B cell (primary cell): ENCODE measurements at places on chromosomes 11 and 22. TPM values are rescaled to one million over a fixed set of nuclear protein-coding genes. Genes with fewer than 3 reads are reported as not detected.

- no peak for DNase-seq
Measured at GRCh38 chr11:118157186-118157895, 4.7 kb upstream of the SCN4B start.

DNA sequence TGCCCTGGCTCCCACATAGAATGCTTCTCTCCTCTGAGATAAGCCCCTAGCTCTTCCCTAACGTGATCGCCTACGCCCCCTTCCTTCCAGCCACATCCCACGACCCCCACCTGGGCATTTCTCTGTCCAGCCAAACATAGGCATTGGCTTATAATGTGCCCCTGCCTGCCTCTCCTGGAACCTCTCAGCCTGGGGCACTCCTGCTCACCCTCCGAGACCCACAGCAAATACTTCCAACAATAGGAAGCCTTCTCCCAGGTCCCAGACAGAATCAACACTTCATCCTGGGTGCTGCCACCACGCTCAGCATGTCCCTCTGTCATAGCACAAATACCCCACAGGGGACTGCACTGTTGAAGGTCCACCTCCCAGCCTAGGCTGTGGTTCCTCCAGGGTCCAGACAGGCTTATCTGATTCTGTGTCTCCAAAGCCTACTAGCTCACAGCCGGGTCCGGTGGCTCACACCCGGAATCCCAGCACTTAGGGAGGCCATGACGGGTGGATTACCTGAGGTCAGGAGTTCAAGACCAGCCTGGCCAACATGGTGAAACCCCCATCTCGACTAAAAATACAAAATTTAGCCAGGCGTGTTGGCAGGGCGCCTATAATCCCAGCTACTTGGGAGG, 24.2 kb upstream of the TMPRSS4 start:
- no peak for DNase-seq

The OR51B5 gene
- polyA plus RNA-seq = not detected in 2 replicates

The GSTT2B gene
- not detected in 2 replicates for polyA plus RNA-seq

DNA sequence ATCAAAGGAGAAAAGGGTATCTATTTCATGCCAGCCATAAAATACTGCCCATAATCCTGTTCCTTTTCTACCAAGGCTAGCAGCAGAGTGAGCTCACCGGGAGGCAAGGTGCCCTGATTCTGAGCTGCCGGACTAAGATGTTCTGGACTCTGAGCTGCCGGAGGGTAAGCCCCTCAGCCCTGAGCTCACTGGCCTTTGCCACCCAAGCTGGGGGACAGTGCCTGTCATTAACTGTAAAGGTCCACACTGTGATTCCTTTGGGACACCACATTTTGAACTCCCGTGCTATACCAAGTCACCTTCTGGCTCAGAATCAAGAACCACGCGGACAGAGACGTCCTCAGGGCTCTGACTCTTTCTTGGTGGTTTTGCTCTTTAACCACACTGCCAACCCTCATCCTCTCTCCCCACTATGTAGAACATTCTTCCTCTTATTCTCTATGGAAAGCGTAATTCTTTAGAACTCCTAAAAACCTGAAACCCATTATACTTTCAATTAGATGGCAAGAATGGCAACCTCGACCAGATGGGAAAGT, 88.4 kb upstream of the BID start:
- no peak for DNase-seq

GRCh38 chr22:30889268-30889995, 79.1 kb downstream of the MORC2 start:
- no peak for DNase-seq

- no peak for DNase-seq
Measured at GRCh38 chr11:131658952-131659351, 288.5 kb downstream of the NTM start.

GRCh38 chr22:44151676-44152075, 29.0 kb upstream of the PARVG start:
- DNase-seq = no peak

- no peak for DNase-seq
Measured at GRCh38 chr11:2807801-2808241, 77.8 kb downstream of the CDKN1C start.

DNA sequence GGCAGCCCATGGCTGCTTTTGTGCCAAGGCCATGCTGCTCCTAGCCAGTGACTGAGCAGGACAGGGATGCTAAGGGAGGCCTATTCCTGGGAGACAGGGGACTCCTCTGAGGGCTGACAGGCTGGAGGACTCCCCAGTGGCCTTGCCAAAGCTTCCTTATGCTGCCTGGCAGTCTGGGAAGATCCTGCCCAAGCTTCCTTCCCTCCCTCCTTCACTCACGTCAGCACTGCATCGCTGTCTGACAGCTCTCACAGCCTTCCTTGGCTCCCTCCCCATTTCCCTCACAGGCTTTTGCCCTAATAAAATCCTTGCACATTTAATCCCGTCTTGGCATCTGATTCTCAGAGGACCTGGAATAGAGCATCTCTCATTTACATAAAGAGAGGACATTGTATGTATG, 26.5 kb downstream of the HTR3A start:
- no peak for DNase-seq

GRCh38 chr11:64881476-64881875, 3.1 kb upstream of the EHD1 start:
- DNase-seq = no peak

The OR10D3 gene
- not detected in 2 replicates for polyA plus RNA-seq

The KRTAP5-7 gene
- polyA plus RNA-seq = 0.10 and 0.17 TPM in 2 replicates

The SAA4 gene
- not detected in 2 replicates for polyA plus RNA-seq
